ENCODE measurements at places on chromosomes 13 and 19.

GRCh38 chr13:111361873-111362648, 41.6 kb downstream of the TEX29 start:
- DNase-seq: no peak

GRCh38 chr19:4575267-4576015, 16.0 kb upstream of the SEMA6B start:
- DNase-seq: no peak

GRCh38 chr19:22622901-22623840, 11.0 kb upstream of the ZNF492 start:
- DNase-seq: no peak

DNA sequence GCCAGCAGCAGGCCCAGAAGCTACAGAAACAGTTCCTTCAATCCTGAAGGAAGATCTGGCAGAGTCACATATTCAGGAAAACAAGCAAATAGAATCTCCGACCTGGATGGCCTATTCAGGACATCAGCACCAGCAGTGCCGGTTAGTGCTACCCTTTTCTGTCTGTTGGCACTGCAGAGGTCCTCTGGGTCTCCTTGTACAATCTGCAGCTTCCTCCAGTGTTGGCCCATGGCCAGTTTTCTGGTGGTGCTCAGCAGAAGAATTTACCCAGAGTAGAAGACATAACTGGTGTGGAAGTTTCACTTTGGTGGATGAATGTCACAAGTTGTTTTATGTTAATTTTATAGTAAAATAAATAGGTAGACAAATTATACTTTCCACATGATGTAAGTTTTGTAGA, 498.1 kb downstream of the COG6 start:
- DNase-seq: no peak

DNA sequence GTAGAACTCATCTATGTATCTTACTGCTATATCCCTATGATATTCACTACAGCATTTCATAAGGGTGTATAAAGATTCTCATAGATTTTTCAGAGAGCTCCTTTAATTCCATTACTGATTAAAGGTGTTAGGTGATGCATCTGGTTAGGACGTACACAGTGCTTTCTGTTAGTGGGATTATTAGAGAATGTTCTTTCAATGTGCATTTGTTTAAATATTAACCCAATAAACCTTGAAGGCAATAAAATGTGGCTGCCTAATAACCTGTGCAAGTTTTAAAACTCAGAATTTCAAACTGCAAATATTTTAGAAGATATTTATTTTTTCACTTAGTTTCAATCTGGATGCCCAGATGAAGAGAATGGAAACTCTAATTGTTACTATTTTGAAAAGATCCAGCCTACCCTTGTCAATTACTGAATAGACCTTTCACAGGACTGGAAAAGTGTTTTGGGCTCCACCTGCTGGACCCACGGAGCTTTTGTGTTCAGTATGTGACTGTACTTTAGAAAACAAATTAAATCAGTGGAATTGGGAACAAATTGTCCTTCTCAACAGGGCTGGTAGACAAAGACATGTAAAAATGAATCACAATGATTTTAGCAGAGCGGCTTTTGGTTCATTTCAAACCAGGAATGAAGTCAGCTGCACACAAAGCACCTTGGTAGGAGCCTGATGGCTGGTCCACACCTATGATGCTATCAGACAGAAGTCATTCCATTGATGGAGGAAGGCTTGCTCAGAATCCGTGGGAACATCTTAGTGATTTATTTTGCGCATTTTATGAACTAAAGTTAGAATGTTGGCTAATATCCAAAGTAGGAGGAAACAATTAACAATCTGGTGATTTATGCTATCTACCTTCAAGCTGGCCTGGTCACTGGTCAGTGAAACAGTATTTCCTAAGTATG, 89.4 kb upstream of the RAP2A start:
- peak; percentile 40 for DNase-seq

DNA sequence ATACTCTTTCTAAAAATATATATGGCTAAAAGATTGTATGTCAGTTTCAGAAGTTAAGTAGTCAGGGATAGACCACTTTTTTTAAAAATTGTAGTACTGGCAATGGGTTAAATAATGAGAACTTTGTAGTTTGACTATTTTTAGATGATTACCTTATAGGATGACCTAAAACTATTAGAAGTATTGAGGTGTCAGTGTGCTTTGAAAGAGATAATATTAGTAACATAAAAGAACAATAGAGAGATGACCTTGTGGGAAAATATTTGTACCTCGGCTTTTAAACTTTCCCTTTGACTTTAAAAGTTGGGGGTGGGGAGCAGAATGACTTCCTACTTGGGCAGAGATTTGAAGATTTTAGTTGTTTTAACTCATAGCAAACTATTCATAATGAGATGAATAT, 48.3 kb downstream of the SLAIN1 start:
- DNase-seq: no peak

DNA sequence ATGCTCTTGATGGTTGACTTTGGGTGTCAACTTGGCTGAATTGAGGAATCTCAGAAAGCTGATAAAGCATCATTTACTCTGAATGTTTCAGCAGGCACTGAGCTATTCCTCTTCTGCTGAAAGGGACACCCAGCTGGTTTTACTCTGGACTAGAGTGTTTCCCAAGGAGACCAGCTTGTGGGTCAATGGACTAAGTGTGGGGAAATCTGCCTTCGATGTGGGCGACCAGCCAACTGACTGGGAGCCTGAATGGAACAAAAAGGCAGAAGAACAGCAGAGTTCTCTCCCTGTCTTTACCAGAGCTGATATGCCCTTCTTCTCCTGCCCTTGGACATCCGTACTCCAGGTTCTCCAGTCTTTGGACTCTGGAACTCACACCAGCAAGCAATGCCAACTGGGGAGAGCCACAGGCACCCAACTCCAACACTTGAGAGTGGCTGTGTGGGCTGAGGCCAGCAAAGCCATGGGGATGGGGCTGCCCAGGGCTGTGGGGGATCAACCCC, 32.2 kb downstream of the MRPL57 start:
- DNase-seq: no peak

DNA sequence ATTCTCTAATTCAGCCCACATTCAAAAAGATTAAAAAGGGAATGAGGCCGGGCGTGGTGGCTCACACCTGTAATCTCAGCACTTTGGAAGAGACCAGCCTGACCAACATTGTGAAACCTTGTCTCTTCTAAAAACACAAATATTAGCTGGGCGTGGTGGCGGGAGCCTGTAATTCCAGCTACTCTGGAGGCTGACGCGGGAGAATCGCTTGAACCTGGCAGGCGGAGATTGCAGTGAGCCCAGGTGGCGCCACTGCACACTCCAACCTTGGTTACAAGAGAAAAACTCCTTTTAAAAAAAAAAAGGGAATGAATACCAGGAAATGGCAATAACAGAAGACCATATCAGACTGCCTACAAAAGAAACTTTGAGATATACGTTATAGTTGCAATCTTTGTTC, 1244.5 kb downstream of the PCDH9 start:
- no peak for DNase-seq

DNA sequence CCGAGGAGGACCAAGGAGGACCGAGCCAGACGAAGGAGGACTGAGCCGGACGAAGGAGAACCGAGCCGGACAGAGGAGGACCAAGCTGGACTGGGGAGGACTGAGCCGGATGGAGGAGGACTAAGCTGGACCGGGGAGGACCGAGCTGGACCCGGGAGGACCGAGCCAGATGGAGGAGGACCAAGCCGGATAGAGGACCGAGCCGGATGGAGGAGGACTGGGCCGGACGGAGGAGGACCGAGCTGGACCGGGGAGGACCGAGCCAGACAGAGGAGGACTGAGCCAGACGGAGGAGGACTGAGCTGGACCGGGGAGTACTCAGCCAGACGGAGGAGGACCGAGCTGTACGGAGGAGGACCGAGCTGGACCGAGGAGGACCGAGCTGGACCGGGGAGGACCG, 3.2 kb downstream of the PIP5K1C start:
- no peak for DNase-seq

Data from NCI-H1694 (cell line).